ENCODE measurements at places on chromosomes 16 and 17. TPM values are rescaled to one million over a fixed set of nuclear protein-coding genes. Genes with fewer than 3 reads are reported as not detected.

The NEUROD2 gene
- total RNA-seq: not detected

The CD68 gene
- 1.8 TPM for total RNA-seq

The PCTP gene
- 14.2 TPM for total RNA-seq

The THRA gene
- 7.2 TPM for total RNA-seq

The EMP2 gene
- 7.4 TPM for total RNA-seq

The CIAPIN1 gene
- 69.9 TPM for total RNA-seq

The KRTAP9-8 gene
- total RNA-seq: not detected

Measured in mammary epithelial cell (primary cell).